A549 treated with CpdA at 1 μM for 4 hours (cell line): ENCODE measurements at places on chromosomes 5 and 9. TPM values are rescaled to one million over a fixed set of nuclear protein-coding genes. Genes with fewer than 3 reads are reported as not detected.

The MAMDC2 gene
- total RNA-seq = 0.17 to 0.38 TPM (median 0.25 TPM) in 5 replicates

The PCDHGA10 gene
- total RNA-seq = 0.01 TPM in 1 of 5 replicates, not detected in the others

The GMCL2 gene
- total RNA-seq = not detected in 5 replicates

The ADGRD2 gene
- 0.03 TPM in 1 of 5 replicates, not detected in the others for total RNA-seq

The SEMA6A gene
- total RNA-seq = 0.07 to 0.21 TPM (median 0.13 TPM) in 5 replicates

The LVRN gene
- total RNA-seq = 0.05 to 0.17 TPM (median 0.17 TPM) in 3 of 5 replicates, not detected in the others

The IL13 gene
- 0.07 TPM in 1 of 5 replicates, not detected in the others for total RNA-seq

The ZDHHC11 gene
- total RNA-seq = 14.3 to 19.6 TPM (median 18.0 TPM) in 5 replicates

The ARHGEF39 gene
- 12.3 to 19.6 TPM (median 18.5 TPM) in 5 replicates for total RNA-seq

The ADAMTSL2 gene
- total RNA-seq = not detected in 5 replicates

The FOXD4 gene
- total RNA-seq = 0.29 to 0.59 TPM (median 0.53 TPM) in 5 replicates
